GM23338 (cell line): ENCODE measurements at places on chromosomes 12 and 14. TPM values are rescaled to one million over a fixed set of nuclear protein-coding genes. Genes with fewer than 3 reads are reported as not detected.

SIVA1 gene
- total RNA-seq = 381 and 392 TPM in 2 replicates

DNA sequence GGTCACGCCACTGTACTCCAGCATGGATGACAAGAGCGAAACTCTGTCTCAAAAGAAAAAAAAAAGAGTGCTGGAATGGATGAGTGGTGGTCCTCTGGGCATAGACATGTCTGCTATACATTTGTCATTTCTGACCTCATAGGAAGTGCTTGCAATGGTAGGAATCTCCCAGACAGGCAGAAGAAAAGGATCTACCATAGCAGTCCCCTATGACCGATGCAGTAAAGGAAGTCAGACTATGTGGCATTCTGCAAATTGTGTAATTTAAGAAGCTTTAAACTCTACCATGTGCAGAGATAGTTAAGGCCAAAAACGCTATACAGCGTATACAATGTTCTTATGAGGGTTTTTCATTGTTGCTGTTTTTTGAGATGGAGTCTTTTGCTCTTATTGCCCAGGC, 24.7 kb upstream of the RAP1B start:
- DNase-seq = no peak

TMEM132C gene
- total RNA-seq = 0.04 TPM in 1 of 2 replicates, not detected in the other

DNA sequence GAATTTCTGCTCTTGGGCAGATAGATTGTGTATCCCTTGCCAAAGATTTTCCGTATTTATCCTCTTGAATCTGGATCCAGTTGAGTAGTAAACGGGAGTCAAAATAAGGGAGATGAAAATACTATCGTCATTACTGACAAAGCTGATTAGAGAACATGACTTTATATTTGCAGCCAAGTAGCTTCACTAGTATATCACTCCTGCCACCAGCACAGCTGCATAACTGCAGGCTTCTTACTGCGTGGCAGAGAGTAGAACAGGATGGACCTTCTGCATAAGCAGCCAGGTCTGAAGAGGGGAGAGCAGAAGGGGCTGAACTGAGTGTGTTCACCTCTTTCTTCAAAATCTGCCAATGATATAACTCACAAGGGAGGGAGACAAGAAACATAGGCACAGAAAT, 283.7 kb downstream of the FBXL14 start:
- no peak for DNase-seq

PKP2 gene
- 47.6 and 49.9 TPM in 2 replicates for total RNA-seq

- DNase-seq = no peak
Measured at GRCh38 chr12:45898094-45898493, 92.3 kb downstream of the SCAF11 start.
